Stimulated activated CD8-positive, alpha-beta memory T cell treated with anti-CD3 and anti-CD28 coated beads, Interleukin-4, amount 100 ng/mL, for 4 hours (primary cell): ENCODE measurements at places on chromosomes 4 and X.

DNA sequence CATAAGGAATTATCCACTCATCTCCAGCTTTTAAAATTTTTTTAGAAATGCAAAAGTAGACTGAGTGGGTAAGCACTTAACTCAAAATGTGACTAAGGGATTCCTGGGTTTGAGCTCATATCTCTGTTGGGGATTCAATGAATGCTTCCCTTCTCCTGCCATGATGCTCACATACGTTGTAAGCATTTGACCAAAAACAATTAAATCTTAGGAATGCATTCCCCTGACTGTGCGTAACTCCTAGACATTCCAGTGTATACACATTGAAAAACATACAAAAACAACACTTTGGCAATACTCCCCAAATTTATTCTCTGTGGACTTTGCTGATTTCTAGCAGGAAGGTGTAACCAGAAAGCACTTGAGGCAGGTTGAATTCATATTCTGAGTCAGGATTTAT is 29.8 kb downstream of the SPANXA2 start:
- no peak for DNase-seq

GRCh38 chr4:153507310-153508073 is 41.3 kb downstream of the TMEM131L start:
- no peak for DNase-seq

GRCh38 chr4:6523251-6523650 is 50.8 kb upstream of the PPP2R2C start:
- DNase-seq: no peak

DNA sequence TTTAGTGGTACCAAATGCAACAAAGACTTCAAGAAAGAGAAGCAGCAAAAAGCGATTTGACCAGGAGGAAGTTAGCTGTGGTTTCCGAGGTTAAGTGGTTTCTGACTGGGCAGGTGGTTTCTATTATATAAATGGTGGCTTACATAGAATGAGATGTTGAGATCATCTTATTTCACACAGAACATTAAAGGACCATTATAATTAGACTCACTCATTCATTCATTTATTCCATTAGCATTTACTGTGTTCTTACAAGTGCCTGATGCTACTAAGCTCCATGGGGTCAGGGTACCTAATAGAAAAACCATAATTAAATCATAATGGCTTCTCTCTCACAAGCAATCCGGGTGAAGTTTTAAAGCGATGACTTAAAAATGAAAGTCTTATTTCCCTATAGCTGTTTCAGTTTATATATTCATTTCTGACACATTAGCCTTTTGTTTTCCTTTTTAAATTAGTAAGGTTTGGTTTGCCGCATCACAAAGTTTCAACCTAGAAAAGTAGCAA is 10.6 kb downstream of the TSPAN6 start:
- no peak for DNase-seq

DNA sequence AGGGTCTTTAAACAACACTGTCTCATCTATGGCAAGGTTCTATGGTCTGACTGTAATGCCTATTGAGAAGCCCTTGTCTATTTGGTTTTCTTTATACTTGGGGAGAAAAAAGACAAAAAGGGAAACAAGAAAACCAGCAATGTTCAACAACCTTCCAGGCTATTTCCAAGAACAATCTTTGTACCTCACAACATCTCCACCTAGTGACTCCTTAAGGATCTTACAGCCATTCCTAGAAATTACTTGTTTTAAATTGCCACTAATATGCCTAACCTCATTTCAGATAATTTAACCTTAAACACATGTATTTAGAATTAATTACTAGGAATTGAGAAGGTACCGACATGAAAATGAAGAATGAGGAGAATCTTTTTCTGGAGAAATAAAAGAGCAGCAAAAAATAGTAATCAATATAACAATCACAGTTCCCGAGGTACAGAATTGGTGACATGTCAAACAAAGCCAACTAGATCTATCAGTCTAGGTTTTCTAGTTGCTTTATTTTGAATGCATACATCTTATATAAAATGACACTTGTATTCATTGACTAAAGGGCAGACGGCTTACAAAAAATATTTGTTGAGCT is 1.6 kb upstream of the RBM46 start:
- DNase-seq: no peak

- DNase-seq: no peak
Observed at GRCh38 chr4:101259876-101260275, 87.5 kb downstream of the PPP3CA start.

DNA sequence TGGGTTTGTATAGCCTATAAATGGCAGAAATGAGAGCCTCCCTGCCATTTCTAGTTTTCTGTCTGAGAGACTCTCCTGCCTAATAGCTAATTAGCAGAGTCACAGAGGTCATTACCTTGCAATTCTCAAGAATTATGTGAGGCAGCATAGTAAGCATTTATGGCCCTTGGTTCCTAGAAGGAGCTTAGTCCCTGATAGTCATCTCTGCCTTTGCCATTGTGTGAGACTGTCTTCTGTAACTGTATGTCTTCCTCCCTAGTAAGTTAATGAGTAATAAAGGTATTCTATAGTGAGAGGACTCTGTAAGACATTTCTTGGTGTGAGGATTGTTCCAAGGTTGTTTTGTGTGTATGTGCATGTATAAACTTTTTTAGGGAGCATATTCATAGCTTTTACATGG is 108.7 kb downstream of the AR start:
- no peak for DNase-seq

- no peak for DNase-seq
Observed at GRCh38 chr4:21544415-21544814, 404.2 kb downstream of the KCNIP4 start.

- no peak for DNase-seq
Observed at GRCh38 chr4:88779431-88779830, 81.8 kb upstream of the NAP1L5 start.

DNA sequence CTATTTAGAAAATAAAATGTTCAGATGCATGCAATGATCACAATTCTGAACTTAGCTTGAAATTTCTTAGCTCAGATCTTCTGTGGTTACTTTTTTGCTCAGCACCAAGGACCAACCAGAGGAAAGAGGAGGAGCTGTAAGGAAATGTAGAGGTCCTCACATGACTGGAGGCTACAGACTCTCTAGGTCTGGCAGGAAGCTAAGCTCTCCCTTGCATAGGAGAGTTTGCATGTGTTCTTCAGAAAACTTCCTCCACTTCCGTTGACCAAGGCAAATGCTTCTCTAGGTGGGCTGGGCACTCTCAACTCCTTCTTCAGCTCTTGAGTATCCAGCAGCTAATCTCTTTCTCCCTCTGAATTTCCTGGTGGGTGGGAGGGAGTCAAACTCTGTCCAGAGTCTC is 119.6 kb downstream of the BTC start:
- DNase-seq: no peak

- DNase-seq: no peak
Observed at GRCh38 chr4:23333946-23334878, 555.6 kb downstream of the PPARGC1A start.

GRCh38 chr4:7853271-7853670 is 86.4 kb downstream of the AFAP1 start:
- no peak for DNase-seq

GRCh38 chrX:93422693-93423092 is 250.7 kb downstream of the NAP1L3 start:
- DNase-seq: no peak

- no peak for DNase-seq
Observed at GRCh38 chrX:47796433-47796906, 40.2 kb upstream of the ZNF81 start.

DNA sequence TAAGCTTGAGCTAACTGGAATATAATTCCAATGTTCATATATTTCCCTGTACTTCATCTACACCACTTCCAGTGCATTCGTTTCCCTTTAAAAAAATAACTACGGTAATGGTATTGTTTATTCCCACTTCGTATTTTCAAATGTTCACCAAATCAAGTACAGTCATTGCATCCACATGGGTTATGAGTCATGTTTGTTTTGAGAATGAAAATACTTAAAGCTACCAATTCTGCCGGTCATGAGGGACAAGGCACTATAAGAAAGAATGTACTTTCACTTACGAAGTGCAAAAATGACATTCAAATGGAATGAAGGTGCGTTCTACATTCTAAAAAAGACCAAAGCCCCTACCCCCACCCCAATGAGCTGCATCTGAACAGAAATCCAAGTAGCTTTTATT is 174.4 kb upstream of the FGF13 start:
- DNase-seq: no peak

DNA sequence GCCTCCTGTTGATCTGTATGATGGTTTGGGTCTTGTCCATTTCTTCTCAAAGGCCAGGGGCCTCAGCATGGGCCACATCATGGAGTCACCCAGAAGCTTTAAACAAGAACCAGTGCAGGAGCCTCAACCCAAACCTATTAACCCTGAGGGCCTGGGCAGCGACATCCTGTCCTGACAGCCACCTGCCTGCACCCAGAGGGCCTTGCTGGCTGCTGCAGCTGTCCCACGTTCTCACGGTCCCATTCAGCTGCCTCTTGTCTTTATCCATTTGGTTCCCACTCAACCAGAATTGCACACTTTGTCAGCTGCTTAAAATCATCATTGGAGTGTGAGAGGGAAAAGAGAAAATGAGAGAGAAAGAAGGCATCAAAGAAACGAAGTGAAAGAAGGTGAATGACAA is 21.6 kb downstream of the C4orf50 start:
- DNase-seq: no peak

DNA sequence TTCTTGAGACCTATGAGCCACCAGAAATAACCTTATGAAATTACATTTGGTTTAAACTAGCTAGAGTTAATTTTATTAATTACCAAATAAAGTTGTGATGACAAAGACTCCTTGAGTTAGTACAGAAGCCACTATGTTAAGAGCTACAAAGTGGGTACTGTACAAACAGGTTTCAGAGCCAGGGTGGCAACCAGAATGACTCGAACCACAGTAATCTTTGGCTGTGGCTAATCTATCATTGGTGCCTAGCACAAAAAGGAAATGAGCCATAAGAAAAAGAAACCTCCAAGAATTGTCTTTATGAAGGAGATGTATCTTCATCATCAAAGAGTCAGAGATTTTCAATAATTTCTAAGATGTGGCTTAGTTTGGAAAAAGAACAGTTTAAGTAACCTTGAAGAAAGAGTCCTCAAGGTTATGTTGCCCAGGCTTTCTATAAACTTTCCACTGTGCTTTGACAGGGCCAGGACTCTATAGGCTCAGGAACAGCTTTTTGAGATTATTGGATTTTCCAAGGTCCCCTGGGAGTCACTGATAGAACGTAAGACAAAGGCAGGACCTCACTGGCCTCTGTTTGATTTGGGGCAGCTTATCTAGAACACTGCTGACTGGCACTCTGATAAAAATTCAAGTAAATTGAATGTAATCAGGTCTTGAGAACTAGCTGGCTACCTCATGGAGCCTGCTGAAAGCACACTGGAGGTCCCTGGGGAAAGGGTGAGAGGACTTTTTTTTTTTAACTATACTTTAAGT is 777.7 kb downstream of the STIM2 start:
- no peak for DNase-seq

DNA sequence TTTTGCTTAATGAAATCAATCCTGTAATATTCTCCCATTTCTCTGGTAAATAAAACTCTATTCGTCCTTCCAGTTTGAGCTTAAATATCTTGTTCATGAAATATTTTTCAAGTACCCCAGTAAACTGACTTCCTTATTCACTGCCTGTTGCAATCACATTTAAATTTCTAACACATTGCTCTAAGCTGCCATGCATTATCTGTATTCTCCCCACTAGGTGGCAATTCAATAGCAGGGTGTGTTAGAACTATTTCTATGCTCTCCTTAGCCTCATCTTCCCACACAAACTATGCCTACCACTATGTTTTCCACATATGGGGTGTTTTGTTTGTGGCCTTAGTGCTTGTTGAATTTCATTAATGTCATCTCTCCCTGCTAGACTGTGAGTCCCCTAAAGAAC is 377.1 kb upstream of the HS3ST1 start:
- no peak for DNase-seq

DNA sequence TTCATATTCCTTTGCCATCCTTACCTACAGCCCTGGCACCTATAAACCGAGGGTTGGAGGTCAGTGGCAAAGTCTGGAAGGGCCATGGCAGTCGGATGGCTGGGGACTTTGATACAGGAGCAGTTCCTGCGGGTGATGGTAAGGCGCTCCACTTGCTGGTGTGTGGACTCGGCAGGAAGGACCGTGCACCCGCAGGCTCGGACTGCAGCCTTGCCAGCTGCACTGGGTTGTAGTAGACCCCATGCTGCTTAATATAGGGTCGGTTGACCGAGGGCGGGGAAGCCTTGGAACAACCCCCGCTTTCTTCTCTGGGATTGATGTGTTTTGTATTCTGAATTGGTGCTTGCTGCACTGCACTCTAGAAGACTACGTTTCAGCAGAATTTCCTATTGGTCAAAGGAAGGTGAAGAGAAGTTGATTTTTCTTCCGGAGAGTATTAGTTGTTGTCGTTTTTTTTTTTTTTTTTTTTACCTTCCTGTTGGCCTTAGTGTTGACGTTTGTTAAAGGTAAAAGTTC is 638 bp downstream of the BLTP1 start:
- DNase-seq: no peak

GRCh38 chrX:65697915-65698796 is 30.7 kb downstream of the MSN start:
- peak; percentile 69 for DNase-seq

DNA sequence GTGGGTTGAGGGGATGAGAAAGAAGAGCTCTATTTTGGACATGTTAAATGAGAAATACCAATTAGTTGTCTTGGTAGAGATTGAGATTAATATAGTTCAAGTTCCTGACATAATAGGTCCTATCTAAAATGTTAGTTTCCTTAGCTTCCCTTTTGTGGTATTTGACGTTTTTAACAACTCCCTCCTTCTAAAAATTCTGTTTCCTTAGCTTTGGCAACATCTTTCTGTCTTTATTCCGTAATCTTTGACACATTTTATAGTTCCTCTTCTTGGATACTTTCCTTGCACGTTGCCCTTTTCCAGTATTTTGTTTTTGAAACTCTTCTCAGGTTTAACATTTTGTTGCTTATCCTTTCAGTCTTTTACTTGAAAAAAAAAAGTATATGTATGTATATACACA is 36.9 kb downstream of the LAMTOR3 start:
- DNase-seq: no peak

- DNase-seq: no peak
Observed at GRCh38 chrX:66053414-66053813, 13.5 kb upstream of the VSIG4 start.

DNA sequence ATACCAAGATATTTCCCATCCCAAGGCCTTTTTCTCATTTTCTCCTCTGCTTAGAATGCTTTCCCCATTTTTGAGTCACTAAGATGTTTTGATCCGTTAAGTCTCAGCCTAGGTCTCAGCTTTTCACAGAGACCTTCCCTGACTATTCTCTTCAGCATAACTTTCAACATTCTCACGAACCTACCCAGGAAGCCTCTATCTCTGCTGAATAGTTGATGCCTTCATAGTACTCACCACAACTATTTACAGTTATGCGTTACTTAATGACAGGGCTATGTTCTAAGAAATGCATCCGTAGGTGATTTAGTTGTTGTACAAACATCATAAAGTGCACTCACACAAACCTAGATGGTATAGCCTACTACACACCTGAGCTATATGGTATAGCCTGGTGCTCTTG is 64.5 kb downstream of the ARL9 start:
- no peak for DNase-seq

- no peak for DNase-seq
Observed at GRCh38 chr4:28913466-28913865, 1806.7 kb upstream of the PCDH7 start.

GRCh38 chrX:119529345-119530276 is 35.6 kb downstream of the STEEP1 start:
- DNase-seq: no peak

GRCh38 chr4:10077076-10077475 is 39.5 kb downstream of the WDR1 start:
- DNase-seq: no peak

GRCh38 chr4:57426779-57427395 is 316.7 kb upstream of the IGFBP7 start:
- no peak for DNase-seq

GRCh38 chr4:61522312-61522711 is 322.2 kb downstream of the ADGRL3 start:
- no peak for DNase-seq

- DNase-seq: no peak
Observed at GRCh38 chr4:62517716-62518115, 1317.6 kb downstream of the ADGRL3 start.
